Mesenteric fat pad (tissue), 1 donor: ENCODE measurements at places on chromosomes 7 and 10. TPM values are rescaled to one million over a fixed set of nuclear protein-coding genes. Genes with fewer than 3 reads are reported as not detected.

PMPCB gene
- 43.8 TPM for total RNA-seq

UCMA gene
- total RNA-seq, result not detected

ATOH7 gene
- not detected for total RNA-seq

SPRN gene
- total RNA-seq, result not detected

DNA sequence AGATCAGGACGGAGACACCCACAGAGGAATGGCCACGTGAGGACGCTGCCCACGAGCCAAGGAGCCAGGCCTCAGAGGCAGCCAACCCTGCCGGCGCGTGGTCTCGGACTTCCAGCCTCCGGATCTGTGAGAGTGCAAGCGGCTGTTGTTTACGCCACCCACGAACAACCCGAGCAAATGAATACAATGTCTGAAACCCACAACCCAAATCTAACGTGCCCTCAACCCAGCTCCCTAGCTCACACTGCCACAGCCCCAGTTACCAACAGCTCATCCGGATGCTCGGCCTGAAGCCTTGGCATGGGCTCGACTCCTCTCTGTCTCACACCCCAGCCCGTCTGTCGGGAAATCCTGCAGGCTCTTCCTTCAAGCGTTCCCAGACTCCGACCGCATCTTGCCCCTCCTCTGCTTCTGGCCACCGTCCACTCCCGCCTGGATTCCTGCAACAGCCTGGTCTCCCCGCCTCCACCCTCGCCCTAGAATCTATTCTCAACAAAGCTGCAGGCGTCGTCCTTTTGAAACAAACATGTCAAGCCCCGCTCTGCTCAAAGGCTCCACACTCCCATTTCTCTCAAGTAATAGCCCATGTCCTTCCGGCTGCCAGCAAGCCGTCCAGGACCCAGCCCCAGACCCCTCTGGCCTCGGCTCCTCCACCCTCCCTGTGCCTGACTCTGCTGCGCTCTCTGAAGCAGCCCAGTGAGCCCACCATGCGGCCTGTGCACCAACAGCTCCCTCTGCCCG lies 35.3 kb downstream of the STK32C start:
- no peak for DNase-seq

DNA sequence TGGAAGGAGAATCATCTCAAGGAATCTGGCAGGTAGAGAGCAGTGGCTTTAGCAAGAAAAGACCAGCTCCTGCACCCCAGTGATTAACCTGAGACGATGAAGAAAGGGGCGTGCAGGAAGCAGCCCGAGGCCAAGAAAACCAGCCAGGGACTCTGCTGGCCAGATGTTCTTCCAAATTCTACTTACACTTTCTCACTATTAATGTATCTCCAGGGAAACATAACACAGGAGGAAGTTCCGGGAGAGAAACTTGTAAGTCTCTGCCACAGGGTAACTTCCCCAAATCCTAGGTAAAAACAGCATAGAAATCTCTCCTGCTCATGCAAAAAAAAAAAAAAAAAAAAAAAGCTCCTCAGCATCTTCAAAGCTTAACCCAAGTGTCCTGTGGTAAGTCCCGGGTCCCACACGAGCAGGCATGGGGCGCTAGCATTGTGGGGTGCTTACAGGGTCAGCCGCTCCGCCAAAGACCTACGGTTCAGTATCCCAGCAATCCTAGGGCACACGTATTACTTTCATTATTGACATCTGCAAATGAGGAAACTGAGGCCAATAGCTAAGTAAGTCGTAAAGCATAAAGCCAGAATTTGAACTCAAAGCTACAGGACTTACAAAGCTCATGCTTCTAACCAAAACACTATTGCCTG lies 97.2 kb upstream of the GNA12 start:
- peak; percentile 43 for DNase-seq

DNA sequence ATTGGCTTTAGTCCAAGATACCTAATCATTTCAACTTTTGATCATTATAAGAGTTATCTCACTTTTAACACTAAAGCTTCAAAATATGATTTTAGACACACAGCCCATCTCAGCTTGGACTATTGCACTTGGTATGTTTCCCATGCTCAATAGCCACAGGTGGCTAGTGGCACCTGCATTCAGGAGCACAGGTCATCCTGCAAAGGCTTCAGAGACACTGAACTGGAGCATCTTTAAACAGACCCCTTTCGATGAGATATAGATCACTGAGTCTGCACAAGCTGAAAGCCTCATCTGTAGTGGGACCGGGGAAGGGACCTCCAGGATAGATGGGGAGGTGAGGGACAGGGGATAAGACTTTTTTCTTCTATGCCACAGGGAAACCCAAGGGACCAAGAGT lies 48.5 kb upstream of the TARP start:
- no peak for DNase-seq

DNA sequence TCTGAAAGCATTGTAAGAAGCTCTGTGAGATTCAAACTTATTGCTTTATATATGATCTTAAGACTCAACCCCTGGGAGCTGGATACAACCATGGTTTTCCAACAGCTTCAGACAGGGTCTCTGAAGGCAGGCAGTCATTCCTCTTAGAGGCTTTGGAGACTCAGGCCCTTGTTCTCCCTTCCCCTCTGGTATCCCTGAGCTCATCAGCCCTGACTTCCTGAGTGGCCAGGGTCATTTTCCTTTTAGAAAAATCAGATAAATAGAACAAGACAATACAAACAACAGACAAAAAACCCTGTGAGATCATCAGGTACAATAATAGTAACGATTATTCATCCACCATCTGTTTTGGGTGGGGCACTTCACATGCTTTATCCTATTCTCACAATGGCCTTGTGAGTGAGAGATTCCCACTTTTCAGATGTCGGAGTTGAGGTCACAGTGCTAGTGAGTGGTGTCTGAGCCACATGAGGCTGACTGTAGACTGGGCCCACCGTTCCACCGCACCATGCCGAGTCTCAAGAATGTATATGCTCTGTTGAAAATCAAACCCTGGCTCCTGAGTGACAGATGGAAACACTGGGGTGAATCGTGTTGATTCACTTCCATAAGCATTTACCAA lies 144.2 kb downstream of the CXCL12 start:
- DNase-seq, result no peak

GRCh38 chr7:130673066-130673465 lies 4.5 kb upstream of the COPG2 start:
- DNase-seq, result no peak

GRCh38 chr7:137879357-137880158 lies 32.8 kb upstream of the DGKI start:
- no peak for DNase-seq

DNA sequence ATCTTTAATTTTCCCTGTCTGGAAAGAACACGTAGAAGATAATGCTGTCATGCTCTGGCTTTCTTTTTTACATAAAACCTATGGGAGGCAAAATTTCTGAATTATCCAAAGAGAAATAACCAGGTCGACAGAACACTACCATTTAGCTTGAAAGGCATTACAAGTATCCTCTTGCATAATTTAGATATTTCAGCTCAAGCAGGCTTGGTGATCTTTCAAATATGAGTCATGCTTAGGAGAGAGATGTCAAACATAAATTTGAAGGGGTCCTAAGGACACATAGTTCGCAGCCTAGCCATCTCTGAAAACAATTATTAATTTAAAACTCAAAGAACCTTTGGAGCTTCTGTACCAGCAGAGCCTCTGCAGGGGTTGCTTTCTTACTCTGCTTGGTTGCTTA lies 100.9 kb downstream of the FAS start:
- DNase-seq, result no peak

DNA sequence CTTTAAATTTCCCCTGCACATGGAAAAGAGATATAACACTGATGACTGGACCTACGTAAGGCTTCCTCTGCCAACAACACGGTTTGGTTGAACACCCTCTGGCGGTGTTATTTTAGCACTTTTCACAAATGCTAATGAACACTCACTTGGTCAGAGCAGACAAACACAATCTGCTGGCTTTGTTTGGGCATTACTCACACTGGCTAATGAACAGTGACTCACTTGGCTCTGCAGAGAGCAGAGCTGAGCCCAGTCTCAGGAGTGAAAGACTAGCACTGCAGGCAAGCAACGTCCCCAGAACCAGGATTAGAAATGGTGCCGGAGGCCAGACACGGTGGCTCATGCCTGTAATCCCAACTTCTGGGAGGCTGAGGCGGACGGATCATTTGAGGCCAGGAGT lies 430.8 kb downstream of the PLXNA4 start:
- DNase-seq, result no peak

- DNase-seq, result peak; percentile 67
Measured at GRCh38 chr7:30841801-30842541, 69.7 kb upstream of the AQP1 start.

DNA sequence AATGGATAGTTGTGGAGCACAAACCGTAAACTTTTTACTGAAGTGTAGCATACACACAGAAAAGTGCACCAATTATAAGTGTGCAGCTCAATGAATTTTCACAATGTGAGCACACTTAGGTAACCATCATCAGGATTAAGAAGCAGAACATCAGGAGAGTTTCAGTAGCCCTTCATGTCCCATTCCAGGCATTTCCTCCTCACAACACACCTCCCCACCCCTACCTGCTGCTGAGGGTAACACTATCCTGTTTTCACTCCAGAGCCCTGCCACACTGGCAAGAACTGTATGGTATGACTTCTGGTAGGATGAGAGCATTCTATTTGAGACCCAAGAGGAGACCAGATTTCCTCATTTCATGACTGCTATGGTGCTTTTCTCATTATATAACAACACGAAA lies 166.5 kb downstream of the PPP1R3A start:
- no peak for DNase-seq

DNA sequence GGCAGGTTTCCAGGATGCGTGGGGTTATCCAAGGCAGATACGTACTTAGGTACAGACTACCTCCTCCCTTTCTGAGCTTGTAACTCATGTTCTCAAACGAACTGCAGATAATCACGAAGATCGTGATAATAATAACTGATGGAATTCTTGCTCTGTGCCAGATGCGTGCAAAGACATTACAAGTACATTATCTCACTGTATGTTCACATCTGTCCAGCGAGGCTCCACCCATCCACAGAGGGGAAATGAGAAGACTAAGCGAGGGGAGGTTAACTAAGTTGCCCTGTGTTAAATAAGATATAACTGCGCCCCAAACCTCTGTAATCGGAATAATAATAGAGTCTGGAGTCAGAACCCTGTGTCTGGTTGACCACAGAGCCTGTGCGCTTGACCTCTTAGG lies 1.9 kb downstream of the GALNT17 start:
- no peak for DNase-seq

DNA sequence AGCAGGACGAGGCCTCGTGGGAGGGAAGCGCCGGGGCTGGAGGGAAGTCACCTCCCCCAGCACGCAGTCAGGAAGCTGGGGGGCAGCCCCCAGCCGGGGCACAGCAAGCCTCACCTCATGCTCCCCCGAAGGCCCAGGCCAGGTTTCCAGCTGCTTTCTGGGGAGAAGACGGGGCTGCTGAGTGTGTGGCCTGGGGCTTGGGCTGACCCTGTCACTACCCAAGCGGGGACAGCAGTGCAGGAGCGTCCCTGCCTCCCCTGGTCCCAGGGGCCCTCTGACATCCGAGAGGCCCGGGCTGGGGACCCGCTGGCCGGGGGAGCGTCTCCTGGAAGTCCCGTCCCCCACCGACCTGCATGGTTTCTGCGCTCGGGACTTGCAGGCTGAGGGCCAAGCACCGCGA lies 19.7 kb upstream of the NKX6-2 start:
- DNase-seq, result no peak
